Pulmonary artery endothelial cell (primary cell): ENCODE measurements at places on chromosomes 2 and 18.

DNA sequence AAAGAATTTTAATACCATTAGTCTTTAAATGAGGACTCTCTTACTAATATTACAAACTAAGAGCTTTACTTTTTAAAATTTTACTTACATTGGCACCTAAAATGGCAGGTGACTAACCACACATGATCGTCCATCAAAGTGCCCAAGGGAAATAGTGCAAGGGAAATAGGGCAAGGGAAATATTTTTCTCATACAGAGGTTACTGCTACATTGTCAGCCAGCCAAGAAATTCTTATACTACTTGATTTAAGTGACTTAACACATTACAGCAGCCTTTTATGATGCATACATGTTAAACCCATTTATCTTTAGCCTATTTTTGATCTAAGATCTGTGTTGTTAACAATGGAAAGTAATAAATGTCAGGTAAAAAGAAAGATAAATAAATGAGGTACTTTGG is 587.2 kb upstream of the PKDCC start:
- DNase-seq, result no peak

DNA sequence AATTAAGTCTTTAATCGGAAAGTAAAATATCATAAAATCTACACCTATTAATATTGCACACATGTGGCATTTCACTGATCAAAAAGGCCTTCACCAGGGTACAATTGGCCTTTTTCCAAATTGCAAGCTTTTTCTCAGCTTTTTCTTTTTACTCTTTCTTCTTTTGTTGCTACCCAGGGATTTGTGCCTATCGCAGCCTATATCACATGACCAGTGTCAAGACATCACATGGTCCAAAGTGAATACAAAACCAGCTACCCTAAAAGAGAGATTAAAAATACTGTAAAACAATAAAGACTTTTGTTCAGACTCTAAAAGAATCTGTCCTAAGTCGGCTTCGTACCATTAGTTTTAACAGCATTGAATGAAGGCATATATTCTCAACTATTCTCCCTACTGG is 15.0 kb upstream of the OTX1 start:
- no peak for DNase-seq

- DNase-seq, result no peak
Observed at GRCh38 chr18:77015169-77015568, 117.4 kb downstream of the MBP start.

- no peak for DNase-seq
Observed at GRCh38 chr2:71712158-71712818, 258.9 kb downstream of the DYSF start.

DNA sequence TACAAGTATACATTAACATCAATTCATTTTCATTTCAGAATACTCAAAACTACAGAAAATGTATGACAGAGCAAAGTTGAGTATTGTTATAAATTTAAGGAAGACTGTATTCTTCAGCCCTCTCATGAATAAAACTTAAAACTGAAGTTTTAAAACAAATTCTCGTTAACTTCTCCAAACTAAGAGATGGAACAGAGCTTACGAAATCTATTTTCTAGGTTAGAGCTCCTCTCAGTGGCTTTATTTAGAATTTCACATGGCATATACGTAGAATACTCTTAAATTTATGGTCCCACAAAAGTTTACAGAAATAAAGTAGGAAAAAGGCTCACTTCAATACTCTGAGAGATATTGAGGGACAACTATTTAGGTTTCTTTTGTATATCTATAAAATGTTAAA is 612.1 kb downstream of the KCNJ3 start:
- no peak for DNase-seq

GRCh38 chr2:38030635-38031355 is 45.2 kb downstream of the CYP1B1 start:
- DNase-seq, result no peak

DNA sequence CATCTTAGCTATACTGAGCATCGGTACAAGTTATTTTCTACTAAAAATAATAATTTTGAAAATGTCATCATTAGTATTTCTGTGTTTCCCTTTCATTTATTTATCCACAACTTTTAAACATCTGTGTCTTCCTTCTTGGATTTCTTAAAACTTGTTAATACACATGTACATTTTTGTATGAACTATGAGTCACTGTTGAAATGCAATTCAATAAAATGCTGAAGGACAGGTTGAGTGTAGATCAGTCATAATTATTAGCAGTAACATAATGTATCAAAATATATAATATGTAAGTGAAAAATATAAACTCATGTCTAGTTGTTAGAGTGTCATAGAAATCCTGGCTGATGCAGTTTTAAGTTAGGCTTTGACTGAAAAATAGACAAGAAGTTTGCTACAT is 115.9 kb downstream of the MEIS1 start:
- DNase-seq, result no peak

- DNase-seq, result no peak
Observed at GRCh38 chr2:118723394-118723793, 124.1 kb downstream of the EN1 start.

DNA sequence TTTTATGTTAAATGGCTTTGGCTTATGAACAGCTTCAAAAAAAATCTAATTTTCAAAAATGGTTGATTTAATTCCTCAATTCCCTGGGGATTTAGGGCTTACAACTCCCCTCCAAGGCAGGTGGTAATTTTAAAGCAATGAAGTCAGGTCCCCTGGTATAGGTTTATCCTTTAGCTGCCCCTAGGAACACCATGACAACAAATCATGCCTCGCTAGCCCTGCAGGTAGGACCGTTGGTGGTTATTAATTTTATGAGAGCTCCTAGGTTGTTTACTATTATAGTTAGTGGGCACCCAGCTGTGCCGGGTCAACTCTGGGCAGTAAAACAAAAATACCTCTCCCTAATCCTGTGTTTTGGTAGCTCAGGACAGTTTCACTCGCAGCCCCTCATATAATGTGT is 26.2 kb upstream of the MBOAT2 start:
- no peak for DNase-seq

DNA sequence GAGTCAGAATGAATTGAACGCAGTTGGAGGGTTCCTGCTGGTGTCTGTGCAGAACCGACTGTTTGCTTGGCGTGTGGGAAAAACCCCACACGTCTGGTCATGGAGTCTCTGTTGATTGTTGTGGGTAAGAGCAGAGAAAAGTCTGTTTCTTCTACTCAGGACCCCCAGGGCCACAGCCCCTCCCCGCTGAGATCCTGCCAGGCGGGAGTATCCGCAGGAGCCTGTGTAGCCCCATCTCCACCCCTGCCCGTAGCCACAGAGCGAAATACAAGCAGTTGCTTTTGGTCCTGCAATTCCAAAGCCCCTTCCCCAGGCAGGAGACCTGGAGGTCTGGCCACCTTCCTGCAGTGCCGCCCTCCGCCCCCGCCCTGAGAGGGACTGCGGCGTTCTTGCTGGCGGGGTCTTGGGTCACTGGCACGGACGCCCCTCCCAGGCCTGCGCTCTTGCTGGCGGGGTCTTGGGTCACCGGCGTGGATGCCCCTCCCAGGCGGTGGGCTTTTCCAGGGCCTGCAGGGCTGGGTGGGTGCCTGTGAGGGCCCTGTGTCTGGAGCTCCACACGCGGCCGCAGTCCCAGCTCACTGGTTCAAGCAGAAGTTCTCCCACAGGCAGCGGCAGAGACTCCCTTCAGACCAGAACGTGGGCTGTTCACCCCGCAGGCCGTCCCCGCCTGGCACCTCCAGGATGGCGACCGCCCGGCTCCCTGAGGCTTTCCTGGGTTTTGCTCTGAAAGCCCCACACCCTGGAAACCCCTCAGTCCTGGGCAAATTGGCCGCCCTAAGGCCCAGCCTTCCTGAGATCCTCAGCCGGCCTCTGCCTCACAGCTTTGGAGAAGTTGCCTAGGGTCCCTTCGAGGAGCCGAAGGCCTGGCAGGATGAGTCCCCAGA is 76.0 kb upstream of the CTDP1 start:
- DNase-seq, result no peak

- no peak for DNase-seq
Observed at GRCh38 chr2:118643294-118643693, 204.2 kb downstream of the EN1 start.

DNA sequence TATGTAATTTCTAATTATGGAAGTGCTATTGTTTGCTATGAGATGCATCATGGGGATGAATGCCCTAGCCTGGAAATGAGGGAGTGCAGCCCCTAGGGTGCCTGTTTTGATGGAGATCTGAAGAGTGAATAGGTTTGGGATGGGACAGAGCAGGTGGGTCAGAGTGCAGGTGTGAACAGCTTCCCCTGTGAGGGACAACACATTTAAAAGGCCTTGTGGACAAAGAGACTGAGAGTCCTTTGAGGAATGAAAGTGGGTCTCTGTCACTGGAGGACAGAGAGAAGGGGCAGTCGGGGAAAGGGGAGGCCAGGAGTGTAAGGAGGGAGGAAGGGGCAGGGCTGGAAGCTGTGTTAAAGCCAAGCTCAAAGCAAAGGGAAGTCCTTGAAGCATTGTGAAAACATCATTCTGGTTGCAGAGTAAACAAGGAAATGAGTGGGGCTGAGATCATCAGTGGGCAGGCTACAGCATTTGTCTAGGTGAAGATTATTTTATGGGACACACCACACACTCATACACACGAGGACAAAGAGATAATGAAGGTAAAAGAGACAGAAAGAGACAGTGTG is 877.6 kb downstream of the SLC4A3 start:
- no peak for DNase-seq

GRCh38 chr2:6602471-6602870 is 263.2 kb downstream of the CMPK2 start:
- no peak for DNase-seq

DNA sequence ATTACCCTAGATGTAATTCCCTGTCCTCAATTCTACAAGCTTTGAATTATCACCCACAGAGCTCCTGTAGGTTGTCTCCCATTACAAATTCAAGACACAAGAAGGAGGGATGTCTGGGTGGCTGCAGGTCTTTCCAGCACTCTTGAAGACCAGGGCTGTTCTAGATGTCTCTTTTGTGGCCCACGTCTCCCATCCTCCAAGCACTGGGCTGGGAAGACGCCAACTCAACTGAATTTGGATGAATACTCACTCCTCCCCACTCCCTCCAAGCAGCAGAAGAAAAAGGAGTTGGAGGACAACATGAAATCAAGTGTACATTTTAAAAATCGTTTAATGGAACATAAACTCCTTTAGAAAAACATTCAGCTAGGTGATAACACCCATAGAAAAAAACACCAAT is 31.2 kb downstream of the SMAD7 start:
- DNase-seq, result no peak

DNA sequence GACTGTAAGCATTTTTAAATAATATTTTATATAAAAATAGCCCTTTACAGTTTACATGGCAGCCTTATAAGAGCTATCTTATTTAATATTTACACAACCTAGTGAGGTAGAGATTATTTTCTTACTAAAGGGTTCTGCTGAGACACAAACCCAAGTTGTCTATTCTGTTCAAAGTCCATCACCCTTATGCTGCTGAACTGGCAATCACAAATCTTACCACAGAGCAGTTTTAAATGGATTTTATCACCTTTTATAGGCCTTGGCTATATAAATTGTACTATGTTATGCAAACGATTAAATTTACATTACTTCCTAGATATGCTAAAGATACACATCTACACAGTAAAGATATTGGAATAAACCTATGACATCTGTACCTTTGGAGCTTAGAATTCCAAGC is 40.7 kb downstream of the RBM45 start:
- DNase-seq, result no peak

GRCh38 chr2:239039479-239039861 is 191.6 kb downstream of the TWIST2 start:
- no peak for DNase-seq

DNA sequence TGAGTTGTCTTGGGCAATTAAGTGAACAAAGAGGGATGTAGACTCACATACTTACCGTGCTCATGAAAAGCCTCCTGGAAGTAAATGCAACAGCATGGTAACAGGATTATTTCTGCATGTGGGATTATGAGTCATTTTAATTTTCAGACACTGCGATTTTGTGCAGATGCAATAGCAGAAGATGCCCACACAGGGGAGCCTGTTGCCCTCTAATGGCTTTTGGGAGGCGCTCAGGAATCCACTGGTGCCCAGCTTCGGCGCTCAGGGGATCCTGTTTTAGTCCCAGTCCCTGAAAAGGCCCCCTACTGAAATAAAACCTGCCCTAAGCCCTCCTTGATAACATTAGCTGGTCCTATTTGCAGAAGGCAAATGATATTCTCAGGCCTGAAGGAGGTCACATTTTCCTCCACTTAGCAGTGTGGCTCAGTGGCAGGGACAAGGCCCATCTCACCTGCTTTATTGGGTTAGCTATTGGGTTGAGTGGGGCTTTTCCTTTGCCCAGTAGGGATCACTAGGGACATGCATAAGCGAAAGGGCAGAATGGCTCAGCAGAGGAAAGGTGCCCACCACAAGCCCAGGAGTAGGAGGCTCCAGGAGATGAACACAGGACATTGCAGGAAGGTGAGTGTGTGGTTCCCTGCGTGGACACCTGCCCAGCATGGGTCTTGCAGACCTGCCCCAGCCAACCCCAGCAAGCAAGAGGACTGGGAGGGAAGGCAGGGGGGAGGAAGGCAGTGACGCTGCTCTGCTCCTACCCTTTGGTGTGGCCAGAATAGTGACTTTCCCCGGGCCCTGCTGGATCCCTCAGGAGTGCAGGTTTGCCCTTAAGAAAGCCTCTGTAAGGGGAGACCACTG is 26.5 kb upstream of the KCNS3 start:
- no peak for DNase-seq

GRCh38 chr2:42951263-42951938 is 159.0 kb upstream of the HAAO start:
- DNase-seq, result peak; percentile 8

GRCh38 chr2:131646669-131647297 is 119.1 kb downstream of the CCDC74A start:
- no peak for DNase-seq

DNA sequence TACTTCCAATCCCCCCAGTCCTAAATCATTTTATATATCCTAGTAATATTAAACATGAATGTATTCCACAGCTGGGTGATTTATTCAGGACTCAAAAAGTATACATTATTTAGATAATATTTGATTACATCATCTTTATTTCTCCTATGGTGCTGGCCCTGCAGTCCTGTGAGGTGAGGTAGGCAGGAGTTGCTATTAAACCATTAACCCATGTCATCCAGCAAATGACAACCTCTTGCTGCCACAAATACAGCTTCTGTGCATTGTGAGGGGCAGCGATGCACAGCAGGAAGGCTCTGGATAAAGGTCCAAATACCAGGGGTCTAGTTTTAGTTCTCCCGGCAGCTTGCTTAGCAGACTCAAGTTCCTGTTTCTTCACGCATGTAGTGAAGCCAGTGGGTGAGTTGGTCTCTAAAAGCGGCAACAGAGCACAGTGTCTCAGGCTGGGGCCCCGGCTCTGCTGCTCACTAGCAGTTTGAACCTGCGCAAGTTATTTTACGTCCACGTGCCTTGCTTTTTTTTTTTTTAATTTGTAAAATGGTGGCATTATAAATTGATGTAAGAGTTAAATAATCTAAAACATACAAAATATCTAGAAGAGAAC is 36.1 kb downstream of the INSIG2 start:
- DNase-seq, result no peak

DNA sequence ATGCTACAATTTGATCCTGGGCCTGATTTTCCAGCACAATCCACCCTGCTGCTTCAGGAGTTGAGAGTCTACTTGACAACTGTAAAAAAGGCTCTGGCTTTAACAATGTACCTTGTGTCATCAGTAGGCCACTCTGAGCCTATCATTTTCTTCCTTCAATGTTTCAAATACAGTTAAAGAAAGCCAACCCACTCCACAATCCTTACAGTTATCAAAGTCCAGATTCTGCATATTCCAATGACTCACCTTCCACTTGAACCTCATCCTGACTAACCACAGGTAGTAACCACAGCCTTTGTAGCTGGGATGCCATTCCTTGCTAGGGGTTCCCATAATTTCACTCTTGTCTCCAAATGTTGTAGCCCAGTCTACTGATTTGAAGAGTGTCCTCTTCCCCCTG is 35.5 kb upstream of the AQP4 start:
- DNase-seq, result no peak
